ENCODE measurements at places on chromosomes 3 and 15.

DNA sequence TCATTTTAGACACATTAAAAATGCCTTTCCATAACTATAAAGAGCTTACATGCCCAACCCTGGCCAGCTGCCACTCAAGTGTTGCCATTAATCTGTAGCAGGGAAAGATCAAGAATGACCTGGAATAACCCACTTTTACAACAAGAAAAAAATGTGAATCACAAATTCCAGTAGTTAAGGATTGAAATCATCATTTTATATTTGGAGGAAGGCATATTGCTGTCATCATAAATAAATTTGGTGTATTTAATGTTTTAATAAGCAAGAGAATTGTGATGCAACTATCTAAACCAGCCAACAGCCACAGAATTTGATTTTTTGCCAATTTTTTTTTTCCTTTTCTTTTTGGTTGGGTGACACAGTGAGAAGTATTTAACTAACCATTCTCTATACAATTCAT lies 240.0 kb upstream of the SEMA6D start:
- no peak for DNase-seq

DNA sequence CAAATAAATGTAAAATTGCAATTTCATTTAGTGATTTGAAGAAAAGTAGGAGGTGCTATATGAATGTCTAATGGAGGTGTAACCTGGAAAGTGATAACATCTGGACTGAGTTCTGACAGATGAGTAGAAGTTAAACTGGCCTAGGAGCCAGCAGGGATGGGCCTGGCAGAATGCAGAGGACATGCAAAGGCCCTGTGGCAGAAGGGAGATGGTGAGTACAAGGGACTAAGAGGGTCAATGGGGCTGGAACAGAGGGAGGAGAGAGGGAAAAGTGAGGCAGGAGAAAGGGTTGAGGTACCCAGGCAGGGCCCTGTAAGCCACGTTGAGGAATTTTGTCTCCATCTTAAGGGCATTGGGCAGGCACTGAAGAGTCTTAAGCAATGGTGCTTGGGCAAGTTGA lies 3.4 kb upstream of the PPP1R14D start:
- no peak for DNase-seq

DNA sequence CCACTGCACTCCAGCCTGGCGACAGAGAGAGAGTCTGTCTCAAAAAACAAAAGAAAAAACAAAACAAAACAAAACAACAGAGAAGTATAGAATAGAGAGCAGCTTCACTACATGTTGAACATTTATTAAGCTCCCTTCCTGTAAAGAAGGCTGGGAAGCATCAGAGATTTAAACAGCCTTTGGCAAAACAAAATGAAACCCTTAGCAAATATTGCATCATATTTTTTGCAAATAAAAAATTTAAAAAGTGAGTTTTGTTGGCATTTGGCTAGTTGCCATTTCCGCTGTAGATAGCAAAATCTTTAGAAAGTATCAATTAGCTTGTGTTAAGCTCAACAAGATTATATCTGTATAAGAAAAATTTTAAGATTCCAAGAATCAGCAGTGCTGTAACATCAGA lies 151.2 kb downstream of the SERPINI1 start:
- DNase-seq = no peak

- DNase-seq = no peak
These were observed 595.8 kb downstream of the NLGN1 start for GRCh38 chr3:173993299-173993698.

DNA sequence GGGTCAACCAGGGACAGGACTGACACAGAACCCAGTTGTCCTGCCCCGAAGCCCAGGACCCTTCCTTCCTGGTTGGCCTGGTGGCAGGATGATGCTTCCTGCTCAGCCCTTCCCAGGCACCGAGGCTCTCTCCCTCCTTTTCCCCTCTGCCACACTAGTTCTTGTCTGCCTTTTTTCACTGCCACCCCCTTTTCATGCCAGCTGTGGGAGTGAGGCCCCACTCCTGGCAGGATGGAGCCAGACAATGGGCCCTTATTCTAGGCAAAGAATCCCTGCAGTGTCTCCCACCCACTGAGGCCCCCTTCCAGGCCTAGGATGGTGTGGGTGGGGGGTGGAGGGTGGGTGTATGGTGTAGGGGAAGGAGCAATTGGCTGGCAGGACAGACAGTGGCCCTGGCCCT lies 1.1 kb upstream of the SCAMP5 start:
- no peak for DNase-seq

GRCh38 chr3:177026505-177027277 lies 170.6 kb downstream of the TBL1XR1 start:
- DNase-seq = no peak

DNA sequence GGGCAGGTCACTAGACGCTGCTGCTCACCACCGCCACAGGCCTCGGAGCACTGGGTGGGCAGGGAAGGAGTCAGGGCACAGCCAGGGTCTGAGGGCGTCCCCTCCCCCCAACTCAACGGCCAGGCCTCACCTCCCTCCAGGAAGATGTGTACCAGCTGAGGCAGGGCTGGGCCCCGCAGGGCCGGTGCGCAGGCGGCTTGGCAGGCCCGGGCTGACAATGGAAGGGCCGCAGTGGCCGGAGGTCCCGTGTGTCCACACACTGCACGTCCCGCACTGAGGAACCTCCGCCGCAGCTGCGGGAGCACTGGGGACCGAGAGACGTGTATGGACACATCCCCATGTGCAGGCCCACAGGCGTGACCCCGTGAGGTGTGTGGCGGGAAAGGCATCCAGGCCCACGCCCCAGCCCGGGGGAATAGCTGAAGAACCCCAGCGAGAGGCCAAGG lies 47.4 kb downstream of the ADAMTS7 start:
- no peak for DNase-seq

GRCh38 chr3:39404943-39405686 lies 1.4 kb upstream of the RPSA start:
- DNase-seq = no peak

- DNase-seq = no peak
These were observed 8.7 kb downstream of the SLMAP start for GRCh38 chr3:57764794-57765193.

- no peak for DNase-seq
These were observed 254.1 kb downstream of the AGBL1 start for GRCh38 chr15:86333819-86334218.

DNA sequence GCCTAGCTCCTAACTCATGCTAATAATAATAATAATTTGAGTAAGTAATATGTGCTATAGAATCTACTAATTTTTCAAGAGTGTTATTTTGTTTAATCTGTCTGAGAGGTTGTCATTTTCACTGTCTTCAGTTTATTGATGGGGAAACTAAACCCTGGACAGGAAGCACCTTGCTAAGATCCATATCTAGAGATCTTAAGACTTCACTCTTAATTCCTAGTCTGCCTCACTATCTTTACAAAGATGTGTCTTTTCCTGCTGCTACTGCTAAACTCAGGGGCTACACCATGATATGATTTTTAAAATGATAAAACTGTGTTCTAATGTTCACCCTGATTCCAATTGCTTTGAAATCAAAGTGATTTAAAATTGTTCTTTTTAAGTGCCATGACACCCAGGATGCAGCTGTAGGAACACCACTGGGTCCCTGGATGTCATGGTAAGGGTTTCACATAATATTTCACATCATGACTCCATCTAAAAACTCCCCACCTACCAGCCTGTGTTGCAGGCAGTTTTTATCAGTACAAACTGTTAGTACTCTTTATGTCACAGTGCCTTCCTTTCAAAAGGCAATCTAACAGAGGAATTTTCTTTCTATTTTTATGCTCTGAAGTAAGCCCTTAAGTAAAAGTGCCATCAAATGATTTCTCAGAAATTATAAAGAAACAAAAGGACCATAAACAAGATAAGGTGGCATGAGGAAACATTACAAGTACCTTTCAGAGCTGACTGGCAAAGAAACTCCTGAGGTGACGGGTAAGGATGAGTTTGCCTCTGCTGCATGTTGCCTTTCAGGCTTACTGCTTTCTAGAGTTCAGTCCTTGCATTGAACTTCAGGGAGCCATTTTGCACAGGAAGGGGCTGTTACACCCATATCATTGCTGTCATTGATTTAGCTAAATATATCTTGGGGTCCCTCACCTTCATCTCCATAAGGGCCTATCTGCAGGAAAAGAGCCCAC lies 160.1 kb upstream of the SATB1 start:
- no peak for DNase-seq

DNA sequence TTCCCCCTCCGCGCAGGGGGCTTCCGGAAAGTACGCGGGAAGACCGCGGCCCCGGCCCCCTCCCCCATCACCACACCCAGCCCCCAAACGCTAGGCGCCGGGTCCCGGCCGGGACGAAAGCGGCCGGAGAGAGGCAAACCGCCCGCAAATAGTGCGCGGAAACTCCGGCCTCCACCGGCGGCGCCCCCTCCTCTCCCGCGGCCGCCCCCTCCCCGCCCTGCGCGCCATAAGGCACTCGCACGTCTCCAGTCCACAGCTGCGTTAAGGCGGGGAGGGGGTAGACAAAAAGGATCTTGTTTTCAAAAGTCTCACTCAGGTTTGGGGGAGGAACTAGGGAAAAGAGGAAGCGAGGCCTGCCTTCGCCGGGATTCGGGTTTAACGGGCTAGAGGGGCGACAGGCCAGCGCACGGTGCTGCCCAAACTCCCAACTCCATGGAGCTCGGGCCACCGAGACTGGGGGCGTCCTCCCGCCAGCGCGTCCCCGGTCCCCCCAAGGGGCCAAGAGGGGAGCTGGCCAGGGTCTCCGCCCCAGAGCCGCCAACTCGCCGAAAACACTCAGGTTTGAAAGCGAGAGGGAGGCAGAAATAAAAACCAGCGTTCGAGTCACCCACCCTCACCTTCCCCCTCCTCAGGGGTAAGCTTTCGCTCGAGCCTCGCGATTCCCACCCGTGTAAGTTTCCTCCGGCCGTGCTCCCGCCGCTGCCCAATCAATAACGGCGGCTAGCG lies 1.8 kb downstream of the ANP32A start:
- no peak for DNase-seq

GRCh38 chr15:62886431-62887071 lies 156.0 kb upstream of the TPM1 start:
- no peak for DNase-seq

- DNase-seq = peak; percentile 35
These were observed at the start of gene GATM for GRCh38 chr15:45378149-45378912. Gene GATM (minus strand): TSS chr15:45378544. CDS start chr15:45378453, 91 bp downstream.

GRCh38 chr3:183613366-183614285 lies 21.8 kb upstream of the KLHL24 start:
- DNase-seq = no peak

GRCh38 chr3:14804835-14805780 lies 13.7 kb upstream of the FGD5 start:
- no peak for DNase-seq

DNA sequence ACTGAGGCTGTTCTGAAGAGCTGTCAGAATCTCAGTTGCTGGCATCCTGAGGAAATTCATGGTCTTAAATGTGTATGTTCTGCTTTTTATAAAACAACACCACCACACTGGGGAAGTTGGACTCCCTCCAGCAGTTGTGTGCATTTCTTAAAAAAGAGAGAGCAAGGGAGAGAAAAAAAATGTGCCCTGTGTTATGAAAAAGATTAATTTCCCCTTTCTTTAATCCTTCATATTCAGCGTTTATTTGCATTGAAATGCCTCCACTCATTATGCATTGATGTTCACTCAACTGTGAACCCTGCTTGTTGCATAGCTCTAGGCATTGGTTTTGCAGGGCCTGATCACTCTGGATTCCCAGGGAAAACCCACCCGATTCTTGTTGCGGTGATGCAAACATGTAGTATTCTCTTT lies 4.4 kb upstream of the ZNF609 start:
- DNase-seq = no peak

DNA sequence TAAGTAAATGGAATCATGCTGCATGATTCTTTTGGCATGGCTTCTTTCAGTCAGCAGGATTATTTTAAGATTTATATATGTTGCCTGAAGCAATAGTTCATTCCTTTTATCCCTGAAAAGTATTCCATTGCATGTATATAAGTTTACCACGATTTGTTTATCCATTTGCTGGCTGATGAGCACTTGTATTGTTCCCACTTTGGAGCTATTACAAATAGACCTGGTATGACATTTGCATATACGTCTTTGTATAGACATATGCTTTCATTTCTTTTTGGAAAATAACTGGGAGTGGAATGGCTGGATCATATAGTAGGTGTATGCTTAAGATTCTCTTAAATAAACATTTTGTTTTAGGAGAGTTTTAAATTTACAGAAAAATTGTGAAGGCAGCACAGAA lies 79.3 kb upstream of the CBLB start:
- DNase-seq = no peak

DNA sequence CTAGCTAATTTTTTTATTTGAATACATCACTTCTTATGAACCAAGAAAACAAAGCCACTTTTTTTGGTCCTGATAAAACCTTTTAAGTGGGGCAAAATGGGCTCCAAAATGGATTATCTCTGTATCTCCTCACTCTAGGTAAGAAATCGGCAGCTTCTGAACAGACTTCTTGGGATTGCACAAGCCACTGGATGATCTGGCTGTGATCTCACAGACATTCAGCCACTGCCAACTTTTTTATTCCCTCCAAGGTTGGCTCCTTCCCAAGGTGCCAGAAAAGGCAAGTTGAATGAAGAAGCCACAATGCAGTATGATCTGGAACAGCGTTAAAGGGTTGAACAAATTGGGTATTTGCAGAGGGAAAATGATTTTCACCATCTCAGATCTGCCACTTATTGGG lies 73.2 kb downstream of the PRICKLE2 start:
- no peak for DNase-seq

- no peak for DNase-seq
These were observed 143.4 kb upstream of the RASGRP1 start for GRCh38 chr15:38707802-38708671.

- no peak for DNase-seq
These were observed 69.6 kb upstream of the PPIB start for GRCh38 chr15:64232400-64232799.

All from stimulated activated CD4-positive, alpha-beta T cell treated with anti-CD3 and anti-CD28 coated beads, TNF-alpha, amount 100 ng/mL, for 4 hours (primary cell).